Stimulated activated CD4-positive, alpha-beta T cell treated with anti-CD3 and anti-CD28 coated beads, Interleukin-4, amount 100 ng/mL, for 24 hours (primary cell): ENCODE measurements at places on chromosomes 16 and 17.

DNA sequence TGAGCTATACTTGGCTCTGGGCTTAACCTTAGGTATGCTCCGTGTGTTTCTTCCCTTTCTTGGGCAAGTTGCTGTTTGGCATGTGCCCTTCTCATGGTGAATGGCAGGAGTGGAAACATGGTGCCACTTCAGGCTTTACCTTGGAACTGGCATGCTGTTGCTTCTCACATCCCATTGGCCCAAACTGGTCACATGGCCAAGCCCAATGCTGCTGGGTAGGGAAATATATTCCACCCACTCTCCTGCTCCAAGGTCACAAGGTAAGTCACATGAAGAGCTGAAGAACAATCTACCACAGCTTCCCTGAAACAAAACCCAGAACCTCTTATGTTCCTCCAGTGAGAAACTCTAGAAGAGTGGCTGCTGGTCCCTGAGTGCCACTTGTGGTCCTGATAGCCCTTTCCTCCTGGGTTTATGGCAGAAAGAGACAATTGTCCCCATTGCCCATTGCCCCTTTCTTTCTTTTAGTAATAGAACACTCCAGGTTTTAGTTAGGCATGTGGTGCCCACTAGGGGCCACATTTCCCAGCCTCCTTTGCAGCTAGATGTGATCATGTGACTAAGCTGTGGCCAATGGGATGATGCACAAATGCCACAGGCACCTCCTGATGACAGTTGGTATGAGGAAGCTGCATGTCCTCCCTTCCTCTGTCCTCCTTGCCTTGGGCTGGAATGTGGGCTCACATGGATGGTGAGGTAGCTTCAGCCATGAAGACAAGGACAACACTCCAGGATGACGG is 50.3 kb downstream of the MEOX1 start:
- no peak for DNase-seq

DNA sequence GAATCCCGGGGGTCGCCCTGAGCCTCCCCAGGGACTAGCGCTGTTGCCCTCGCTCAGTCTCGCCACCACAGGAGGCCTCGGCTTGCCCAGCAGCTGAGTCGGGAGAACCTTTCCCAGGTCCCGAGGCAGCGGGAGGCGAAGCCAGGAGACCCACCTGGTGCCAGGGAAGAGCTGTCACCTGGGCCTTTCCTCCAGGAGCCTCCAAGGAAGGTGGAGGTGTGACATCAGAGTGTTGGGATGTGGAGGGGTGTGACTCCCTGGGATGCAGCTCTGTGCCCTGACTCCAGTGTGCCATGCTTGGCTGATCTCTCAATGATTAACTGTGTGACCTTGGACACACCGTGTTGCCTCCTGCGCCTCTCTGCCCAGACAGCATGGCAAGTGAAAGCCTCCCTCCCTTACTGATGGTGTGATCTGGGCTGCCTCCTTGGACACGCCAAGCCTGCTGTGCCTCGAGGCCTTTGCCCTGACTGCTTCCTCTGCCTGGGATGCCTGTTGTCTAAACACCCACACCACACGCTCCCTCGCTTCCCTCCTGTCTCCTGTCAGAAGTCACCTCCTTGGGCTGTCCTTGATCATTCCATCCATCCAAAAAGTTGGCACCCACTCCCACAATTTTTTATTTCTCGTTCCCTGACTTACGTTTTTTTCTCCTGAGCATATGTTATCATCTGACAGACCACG is 88.0 kb downstream of the CMIP start:
- DNase-seq: no peak

DNA sequence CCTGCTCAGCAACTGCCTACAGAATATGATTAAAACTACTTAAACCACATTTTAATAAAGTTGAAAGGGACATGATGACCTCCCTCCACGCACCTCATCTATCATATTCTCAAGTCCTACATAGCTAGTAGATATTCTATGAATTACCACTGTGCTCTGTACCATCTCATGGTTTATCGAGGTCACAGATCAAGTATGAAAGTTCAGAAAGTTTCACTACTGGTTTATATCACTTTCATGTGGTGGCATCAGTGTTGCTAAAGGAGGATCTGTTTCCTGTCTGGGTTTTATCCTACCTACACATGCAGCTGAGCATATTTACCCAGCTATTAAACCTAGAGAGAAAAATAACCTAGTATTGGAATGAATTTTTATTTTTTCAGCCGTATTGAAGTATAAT is 214.9 kb upstream of the MON1B start:
- no peak for DNase-seq

GRCh38 chr16:71637398-71637797 is 11.4 kb downstream of the MARVELD3 start:
- DNase-seq: no peak

DNA sequence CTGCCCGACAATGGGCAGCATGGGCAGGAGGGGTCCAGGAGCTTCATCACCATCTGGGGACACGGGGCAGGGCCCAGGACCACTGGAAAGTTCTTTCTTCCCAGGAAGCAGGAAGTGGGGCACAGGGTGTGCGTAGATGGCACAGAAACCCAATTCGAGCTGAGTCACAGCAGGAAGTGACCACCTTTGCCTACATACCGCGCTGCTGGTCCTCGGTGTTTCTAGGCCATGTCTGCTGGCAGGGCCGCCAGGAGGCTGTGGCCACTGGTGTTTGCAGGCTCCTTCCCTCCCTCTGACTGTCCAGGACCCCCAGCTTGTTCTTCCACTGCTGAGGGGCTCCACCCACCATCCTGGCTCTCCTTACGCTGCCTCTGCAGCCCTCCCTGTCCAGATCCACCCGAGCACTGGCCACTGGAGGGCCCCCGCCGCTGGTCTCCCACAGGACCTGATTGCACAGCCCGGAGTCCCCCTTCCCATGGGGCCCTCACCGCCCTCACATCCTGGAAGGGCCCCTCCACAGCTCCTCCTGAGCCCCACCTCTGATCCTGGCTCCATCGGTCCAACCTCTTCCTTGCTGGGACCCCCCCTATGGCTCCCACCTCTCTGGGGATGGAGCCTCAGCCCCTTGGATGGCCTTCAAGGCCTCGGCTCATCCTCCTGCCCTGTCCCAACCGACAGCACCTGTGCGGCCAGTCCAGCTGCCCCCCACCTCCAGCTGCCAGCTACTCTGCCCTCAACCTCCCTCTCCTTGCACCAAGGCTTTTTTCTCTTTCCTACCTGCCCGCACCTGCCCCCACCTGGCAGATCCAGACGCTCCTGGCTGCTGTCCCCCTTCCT is 14.5 kb upstream of the RASD1 start:
- no peak for DNase-seq

- DNase-seq: no peak
Measured at GRCh38 chr17:77096570-77097214, 44.1 kb upstream of the SEC14L1 start.

DNA sequence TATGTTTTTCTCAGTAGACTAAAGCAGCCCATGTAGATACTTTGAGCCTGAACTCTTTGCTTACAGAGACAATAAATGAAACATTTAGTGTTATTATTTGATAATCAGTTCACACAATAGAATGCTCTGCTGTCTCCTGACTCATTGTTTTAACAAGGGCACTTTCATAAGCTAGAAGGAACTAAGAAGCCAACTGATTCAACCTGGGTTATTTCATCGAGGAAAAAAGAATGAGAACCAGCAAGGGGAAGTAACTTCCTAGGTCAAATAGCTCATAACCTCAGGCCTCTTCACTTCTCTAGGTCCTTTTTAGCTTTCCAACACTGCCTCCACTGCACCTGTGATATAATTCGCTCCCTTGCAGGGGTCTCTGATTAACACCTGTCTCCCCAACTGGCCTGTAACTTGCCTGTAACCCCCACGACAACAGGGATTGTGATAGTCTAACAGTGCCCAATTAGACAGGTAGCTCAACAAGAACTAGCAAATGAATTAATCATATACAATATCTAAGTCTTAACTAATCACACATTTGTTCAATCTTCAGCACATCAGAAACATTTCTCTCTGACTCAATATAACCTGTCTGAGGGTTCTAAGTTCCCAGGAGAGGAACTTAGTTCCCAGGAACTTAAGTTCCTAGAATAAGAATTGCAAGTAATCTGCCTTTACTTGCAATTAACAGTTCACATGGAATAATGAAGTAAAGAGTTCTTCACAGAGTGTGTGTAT is 34.8 kb downstream of the RFFL start:
- DNase-seq: no peak

- DNase-seq: no peak
Measured at GRCh38 chr16:13780406-13781168, 139.4 kb upstream of the ERCC4 start.

- DNase-seq: peak; percentile 39
Measured at GRCh38 chr17:17792551-17793377, 44.0 kb downstream of the SREBF1 start.

DNA sequence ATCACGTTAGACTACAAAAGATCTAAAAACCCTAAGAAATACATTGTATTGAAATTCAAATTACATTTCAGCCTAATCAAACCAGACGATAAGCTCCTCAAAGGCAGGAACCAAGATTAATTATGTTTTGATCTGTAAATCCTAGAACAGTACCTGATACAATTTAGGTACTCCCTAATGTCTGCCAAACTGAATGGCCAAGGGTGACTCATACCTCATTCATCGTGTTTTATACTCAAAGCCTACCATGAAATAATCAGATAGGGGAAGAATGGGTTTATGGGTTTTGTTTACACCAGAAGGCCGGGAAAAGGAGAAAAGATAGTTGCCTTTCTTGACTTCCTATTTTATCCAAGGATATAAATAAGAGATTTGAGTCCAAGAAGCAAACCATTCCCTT is 19.3 kb downstream of the MMD start:
- DNase-seq: no peak

DNA sequence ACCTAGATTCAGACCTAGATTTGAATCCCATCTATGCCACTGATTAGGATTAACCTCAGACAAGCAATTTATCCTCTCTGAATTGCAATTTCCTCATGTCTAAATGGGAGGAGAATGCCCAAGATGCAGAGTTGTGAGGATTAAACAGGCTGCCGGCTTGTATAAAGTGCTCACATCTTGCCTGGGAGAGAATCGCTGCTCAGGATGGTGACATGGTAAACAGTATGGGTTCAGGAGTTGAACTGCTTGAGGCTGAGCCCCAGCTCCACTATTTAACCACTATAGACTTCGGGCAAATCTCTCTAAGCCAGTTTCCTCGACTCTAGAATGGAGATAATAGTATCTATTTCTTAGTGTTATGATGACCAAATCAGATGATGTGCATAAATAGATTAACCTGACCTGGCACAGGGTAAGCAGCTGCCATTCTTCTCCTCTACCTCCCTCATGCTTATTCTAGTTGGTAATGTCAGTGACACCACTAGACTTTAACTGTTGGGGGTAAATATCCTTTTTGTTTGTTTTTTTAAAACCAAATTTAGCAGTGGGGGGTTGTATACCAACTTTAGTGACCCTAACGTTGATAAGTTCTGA is 732 bp upstream of the RPL27 start:
- no peak for DNase-seq

DNA sequence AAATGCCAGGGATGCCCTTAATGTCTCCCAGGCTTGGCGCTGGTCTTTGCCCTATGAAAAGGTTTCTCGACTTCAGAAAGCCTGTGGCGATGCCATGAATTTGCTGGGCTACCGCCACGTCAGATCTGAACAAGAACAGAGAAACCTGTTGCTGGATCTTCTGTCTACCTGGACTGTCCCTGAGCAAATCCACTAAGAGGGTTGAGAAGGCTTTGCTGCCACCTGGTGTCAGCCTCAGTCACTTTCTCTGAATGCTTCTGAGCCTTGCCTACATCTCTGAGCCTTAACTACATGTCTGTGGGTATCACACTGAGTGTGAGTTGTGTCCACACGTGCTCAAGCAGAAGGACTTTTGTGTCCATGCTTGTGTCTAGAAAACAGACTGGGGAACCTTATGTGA is 11.4 kb downstream of the CHST4 start:
- DNase-seq: peak; percentile 20

- DNase-seq: peak; percentile 80
Measured at GRCh38 chr17:7021993-7022778, 664 bp upstream of the BCL6B start.

GRCh38 chr17:82914375-82914774 is 74.6 kb upstream of the ZNF750 start:
- DNase-seq: no peak

DNA sequence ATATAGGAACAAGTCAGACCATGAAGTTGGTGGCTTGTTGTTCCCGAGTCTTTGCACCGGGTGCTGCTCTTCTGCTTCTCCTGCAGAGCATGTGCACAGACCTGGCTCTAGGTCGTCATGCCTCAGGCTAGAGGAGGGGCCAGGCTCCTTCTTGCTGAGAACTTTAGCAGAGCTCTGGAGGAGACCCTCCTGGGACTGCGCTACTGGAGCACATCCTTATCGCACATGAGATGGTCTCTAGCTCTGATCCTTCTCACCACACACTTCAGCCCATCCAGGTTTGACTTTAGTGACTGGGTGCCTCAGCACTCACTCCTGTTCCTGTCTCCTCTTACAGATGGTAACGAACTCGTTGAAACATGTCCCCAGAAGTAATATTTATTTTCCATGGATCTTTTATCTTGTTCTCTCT is 14.9 kb downstream of the FOXK2 start:
- no peak for DNase-seq

DNA sequence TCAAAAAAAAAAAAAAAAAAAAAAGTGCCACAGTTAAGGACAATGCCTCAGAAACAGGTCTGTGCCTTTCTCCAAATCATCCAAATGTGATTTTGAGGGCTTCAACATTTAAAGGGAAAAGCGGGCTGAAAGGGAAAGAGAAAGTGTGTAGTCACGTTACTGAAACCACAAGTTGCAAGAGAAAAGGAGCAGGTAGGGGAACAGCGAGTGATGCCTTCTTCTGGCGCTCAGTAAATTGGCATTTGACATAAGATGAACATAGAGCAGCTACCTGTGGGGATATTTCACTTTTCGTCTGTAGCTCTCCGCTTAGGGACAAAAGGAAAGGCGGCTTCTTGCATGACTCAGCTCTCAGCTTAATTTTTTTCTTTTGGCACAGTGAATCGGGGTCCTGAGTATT is 11.1 kb downstream of the CMTM2 start:
- peak; percentile 21 for DNase-seq

- no peak for DNase-seq
Measured at GRCh38 chr16:80258407-80258806, 282.4 kb upstream of the DYNLRB2 start.

- DNase-seq: no peak
Measured at GRCh38 chr17:31794111-31794510, 64.9 kb downstream of the COPRS start.
